Retinal pigment epithelial cell (primary cell): ENCODE measurements at places on chromosomes 12 and 14.

DNA sequence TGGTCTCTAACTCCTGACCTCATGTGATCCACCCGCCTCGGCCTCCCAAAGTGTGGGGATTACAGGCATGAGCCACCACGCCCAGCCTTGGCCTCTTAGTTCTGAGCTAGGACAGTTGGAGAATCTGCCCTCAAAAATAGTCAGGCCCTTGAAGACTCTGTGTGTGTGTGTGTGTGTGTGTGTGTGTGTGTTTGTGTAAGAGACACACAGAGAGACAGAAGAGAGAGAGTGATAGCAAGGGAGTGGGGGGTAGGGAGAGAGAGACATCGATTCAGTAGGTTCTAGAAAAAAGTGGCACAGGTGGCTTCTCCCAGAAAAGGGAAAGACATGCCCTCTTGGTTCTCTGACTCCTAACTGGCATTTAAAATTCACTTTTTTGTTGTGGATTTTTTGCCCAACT lies 5.4 kb downstream of the HNF1A start:
- no peak for DNase-seq

DNA sequence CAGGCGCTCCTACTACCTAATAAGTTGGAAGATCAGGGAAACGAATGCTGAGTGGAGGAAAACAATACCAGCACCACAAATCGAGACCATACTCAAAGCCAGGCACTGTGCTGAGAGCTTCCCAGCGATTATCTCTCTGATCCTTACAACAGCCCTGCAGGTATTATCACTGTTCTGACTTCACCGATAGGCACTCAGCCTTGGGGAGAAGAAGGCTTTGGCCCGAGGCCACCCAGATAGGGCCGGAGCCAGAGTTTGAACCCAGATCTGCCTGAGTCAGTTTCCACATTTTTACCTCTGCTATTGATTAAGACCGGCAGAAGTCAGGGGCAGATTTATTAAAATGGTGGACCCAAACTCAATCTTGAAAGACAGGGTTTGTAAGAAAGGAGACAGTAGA lies 4.9 kb downstream of the SVOP start:
- no peak for DNase-seq

- DNase-seq: no peak
Observed at GRCh38 chr14:34069854-34070582, 119.1 kb upstream of the EGLN3 start.

DNA sequence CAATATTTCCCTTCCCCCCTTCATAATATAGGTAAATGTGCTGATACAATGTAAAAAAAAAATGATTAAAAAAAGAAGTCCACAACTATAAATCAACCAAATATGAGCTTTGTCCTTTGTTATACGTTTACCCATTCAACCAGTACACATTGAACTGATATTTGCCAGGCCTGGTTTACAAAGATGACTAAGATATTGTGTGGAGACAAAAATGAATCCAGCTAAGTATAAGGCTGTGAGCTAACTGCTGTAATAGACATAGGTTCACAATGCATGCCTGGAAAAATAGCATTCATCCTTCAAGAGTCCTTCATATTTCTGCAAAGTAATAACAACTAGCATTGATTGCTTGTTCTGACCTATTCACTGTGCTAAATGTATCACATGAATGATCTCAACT lies 6.9 kb downstream of the C12orf56 start:
- DNase-seq: no peak

- no peak for DNase-seq
Observed at GRCh38 chr14:95330591-95331370, 11.1 kb upstream of the CLMN start.
